ENCODE measurements at places on chromosomes 3 and 15. TPM values are rescaled to one million over a fixed set of nuclear protein-coding genes. Genes with fewer than 3 reads are reported as not detected.

The RBP2 gene
- total RNA-seq, result 1.3 TPM

The IMPG2 gene
- total RNA-seq, result not detected

The KIF7 gene
- 2.5 TPM for total RNA-seq

The PLCD1 gene
- 114 TPM for total RNA-seq

The GOLGA6L10 gene
- 0.17 TPM for total RNA-seq

The SNTN gene
- not detected for total RNA-seq

The MFAP1 gene
- total RNA-seq, result 16.4 TPM

The PRSS50 gene
- not detected for total RNA-seq

The TP53BP1 gene
- 26.9 TPM for total RNA-seq

- DNase-seq, result no peak
These were observed 23.2 kb downstream of the SLC41A3 start for GRCh38 chr3:126060613-126061145.

DNA sequence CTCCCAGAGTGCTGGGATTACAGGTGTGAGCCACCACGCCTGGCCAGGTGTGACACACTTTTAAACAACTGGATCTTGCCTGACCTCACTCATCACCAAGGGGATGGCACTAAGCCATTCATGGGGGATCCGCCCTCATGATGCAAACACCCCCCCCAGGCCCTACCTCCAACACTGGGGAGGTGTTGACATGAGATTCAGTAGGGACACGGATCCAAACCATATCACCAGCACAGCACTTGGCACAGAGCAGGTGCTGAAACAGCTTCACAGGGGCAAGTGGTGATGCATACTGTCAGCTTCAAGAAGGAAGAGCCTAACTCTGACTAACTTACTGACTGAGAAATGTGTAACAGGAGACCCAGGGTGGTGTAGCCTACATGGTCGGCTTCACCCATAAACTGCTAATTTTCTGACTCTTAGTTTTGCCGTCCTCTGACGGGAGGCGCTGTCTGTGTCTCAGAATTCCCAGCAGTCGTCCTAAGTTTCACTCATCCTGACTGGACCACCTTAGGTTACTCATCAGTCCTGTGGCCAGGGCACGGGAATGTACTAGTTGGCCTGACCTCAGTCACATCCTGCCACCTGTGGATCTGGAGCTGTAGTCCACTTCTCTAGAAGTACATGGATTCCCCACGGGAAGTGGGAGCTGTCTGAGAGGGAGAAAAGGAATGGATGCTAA lies 81.9 kb upstream of the PLXNA1 start:
- DNase-seq, result no peak

GRCh38 chr3:127734754-127735473 lies 62.2 kb downstream of the ABTB1 start:
- DNase-seq, result no peak

- DNase-seq, result no peak
These were observed 26.7 kb downstream of the NRROS start for GRCh38 chr3:196666001-196666867.

GRCh38 chr3:120276767-120277166 lies 8.3 kb downstream of the GPR156 start:
- no peak for DNase-seq

- DNase-seq, result peak; percentile 17
These were observed 859 bp downstream of the RORA start for GRCh38 chr15:61227950-61228936.

GRCh38 chr3:13470894-13471574 lies 9.1 kb upstream of the HDAC11 start:
- peak; percentile 62 for DNase-seq

DNA sequence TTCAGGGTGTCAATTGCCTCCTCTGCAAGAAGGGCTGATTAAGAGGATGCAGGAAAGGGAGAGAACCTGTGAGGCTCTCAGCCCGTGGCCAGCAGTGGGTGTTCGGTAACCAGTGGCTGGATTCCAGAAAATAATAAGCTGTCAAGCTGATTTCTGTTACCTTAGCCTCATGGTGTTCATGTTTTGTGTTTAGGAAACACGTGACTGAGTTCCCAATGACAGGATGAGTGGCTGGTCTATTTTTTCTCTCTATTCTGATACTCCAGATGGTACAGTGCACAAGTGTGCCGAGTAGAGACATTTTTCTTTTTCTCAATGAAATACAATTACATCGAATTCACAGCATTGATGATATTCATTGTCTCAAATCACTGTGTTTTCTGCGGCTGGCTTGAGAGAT lies 43.6 kb downstream of the EDEM1 start:
- DNase-seq, result no peak

DNA sequence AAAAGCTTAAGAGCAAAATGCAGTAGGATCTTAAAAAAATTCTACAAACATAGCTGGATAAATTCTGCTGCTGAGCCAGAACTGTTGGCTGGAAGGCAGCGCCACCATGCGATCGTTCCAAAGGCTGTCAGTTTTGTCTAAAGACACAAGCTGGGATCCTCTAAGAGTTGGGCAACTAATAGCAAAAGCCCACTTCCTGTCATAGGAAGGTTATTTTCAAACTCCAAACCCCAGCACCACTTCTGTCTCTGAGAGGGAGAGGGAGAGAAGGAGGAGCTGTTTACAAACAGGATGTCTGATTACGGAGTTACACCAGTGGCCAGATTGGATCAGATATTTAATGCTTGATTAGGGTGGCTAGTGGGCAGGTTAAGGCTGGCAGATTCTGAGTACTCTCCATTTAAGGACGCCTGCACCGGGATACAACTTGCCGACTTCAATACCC lies 44.0 kb downstream of the EIF4E3 start:
- peak; percentile 49 for DNase-seq

- no peak for DNase-seq
These were observed 38.9 kb upstream of the RNU6-1 start for GRCh38 chr15:67878712-67879206.

DNA sequence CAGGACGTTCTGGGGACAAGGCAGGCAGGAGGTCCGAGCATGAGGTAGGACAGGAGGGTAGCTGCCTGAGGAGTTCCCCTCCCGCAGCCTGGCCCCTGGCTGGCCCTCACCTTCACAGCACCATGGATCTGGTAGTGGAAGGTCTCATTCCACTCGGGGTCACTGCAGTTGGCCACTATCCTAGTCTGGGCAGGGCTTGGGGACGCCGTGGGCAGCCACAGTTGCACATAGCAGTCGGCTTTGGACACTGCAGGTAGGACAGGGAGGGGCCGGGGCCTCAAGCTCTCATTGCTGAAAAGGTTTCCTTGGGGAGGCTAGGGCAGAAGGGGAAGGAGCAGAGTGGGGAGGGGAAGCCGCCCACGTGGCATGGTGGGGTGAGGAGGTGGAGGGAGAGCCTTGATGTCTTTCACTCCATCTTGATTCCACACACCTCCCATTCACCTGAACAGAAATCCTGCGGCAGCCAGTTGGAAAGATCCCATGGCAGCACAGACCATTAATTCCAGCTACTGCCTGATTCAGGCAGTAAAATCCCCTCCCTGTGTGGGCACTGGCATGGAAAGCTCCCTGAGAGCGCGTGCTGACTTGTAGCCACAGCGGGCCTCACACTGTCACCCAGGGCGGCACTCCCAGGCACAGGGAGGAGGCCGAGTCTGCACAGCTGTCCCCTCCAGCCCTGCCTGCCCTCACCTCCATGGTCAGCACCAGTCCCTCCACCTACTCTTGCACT lies 2.1 kb downstream of the PLA2G4F start:
- DNase-seq, result no peak

GRCh38 chr15:100570735-100571313 lies 31.2 kb downstream of the LINS1 start:
- DNase-seq, result no peak

GRCh38 chr3:42214064-42214463 lies 51.9 kb downstream of the CCK start:
- DNase-seq, result no peak

- no peak for DNase-seq
These were observed 109.0 kb upstream of the MANF start for GRCh38 chr3:51276046-51276445.
